RKO (cell line): ENCODE measurements at places on chromosomes 12 and 14.

GRCh38 chr14:96588410-96589257 is 86.5 kb downstream of the PAPOLA start:
- no peak for DNase-seq

GRCh38 chr12:47052274-47052673 is 27.1 kb upstream of the PCED1B start:
- DNase-seq: no peak

- DNase-seq: no peak
These were observed 452.2 kb upstream of the RPL10L start for GRCh38 chr14:47103771-47104170.

DNA sequence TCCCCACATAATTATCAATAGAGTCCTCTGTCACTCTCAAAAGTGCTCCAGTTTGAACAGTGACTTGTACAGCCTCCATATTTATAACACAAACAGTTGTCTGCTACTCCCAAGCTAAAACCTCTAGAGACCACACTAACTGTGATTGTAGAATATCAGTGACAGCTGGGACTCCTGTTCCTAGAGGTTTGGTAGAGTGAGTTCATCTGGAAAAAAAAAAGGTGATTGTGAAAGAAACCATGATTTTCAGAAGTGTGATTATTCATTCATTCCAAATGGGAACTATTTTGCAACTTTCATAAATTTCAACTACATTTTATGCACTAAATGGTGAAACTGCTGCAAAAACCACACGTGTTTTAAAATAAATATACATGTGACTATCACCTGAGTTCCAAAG is 128.0 kb upstream of the PLXNC1 start:
- no peak for DNase-seq

GRCh38 chr12:11477110-11477509 is 81.7 kb upstream of the PRB2 start:
- no peak for DNase-seq

DNA sequence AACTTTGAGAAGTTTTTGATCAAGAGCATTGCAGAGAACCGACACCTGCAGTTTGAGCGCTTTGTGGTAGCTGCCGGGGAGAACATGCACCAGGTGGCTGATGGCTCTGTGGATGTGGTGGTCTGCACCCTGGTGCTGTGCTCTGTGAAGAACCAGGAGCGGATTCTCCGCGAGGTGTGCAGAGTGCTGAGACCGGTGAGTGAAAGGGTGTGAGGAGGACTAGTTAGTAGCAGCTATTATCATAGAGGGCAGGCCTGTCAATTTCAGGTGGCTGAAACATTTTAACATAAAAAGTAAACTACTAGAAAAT is 27.0 kb upstream of the HIGD1C start:
- no peak for DNase-seq

DNA sequence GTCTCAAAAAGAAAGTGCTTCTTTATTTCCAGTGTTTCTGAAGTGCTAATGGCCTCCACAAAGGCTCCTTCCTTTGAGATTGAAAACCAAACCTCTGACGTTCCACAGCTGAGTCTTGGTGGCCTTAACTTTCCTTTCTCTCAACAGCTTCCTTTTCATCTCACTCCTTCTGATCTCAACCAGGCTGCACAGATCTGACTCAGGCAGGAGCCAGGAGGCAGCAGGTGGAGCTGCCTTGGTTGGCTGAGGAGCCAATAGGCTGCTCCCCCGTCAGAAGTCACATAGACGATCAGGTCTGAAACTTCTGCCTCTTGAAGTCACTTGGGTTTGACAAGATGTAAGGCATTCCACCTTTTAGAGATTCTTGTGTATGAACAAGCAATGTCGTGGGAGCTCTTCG is 9.1 kb upstream of the KCNA5 start:
- no peak for DNase-seq
